ENCODE measurements at places on chromosomes 6 and 20.

DNA sequence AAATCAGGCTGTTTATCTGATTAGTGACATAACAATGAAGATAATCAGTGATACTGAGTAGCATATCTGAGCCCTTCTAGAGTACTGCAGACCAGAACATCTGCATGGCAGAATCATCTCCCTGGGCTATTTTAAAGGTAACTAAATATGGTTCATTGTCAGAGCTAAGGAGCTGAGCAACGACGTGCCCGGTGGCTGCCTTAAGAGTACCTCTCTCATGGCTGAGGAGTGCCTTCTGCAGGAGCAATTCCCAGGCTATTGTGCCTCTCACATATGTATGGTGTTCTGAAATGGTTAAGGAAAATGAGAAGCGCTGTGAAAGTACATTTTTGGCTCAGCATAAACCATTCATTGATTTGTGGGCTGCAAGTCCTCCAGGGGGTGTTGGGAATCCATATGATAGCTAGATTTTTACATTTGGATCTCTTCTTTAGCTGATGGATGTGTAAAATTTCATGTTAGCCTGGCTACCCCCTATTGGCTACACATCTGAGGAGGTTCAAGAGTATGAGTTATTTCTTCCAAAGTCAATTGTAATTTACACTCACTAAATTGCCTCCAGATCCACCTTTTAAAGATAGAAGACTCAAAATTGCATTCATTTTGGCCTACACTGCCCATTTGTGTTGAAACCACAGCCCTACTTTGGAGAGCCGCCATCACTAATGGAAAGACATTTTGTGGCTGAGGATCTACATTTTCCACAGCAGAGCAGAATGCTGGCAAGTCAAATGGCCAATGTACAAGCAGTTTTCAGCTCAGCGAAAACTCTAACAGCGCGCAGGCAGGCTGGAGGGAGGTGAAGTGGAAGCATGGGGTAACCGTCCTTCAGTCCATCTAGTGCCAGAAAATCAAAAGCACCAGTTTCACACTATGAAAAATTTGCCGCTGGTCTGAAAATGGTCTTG, 198.0 kb downstream of the SIM1 start:
- no peak for DNase-seq

GRCh38 chr6:4603291-4603690, 172.9 kb upstream of the CDYL start:
- DNase-seq, result no peak

DNA sequence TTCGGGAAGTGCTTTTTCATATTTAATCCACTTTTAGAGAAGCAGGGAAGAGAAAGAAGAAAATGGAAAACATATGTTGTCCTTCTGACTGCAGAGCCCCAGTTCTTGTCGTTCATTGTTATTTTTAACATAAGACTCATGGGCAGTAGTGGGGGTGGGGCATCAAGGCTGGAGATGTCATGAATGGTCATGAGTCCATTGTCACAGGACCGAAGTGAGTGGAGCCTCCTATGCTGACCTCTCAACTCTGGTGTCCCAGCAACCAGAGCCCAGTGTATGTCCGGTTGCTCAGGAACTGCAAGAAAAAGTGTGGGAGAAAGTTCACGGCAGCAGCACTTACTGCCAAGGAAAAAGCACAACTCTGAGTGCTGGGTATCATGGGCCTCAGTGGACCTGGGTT, 108.6 kb downstream of the BANF2 start:
- DNase-seq, result no peak

DNA sequence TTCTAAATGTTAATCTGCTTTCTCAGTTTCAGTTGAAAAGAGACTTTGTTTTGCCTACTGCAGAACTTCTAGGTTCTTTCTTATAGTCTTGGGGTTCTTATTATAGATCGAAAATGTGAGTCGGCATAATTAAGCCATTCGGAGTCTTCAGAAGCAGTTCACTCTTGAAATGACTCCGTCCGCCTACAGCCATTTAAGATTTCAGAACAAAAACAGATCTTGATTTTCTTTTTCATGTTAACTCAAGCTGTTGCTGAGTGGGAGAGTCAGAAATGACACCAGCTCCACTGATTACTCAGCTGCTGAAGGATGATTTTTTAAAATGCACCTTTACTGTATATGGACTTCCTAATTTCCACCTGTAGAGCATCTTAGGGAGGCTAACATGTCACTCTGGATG, 15.9 kb downstream of the PRDM1 start:
- DNase-seq, result no peak

DNA sequence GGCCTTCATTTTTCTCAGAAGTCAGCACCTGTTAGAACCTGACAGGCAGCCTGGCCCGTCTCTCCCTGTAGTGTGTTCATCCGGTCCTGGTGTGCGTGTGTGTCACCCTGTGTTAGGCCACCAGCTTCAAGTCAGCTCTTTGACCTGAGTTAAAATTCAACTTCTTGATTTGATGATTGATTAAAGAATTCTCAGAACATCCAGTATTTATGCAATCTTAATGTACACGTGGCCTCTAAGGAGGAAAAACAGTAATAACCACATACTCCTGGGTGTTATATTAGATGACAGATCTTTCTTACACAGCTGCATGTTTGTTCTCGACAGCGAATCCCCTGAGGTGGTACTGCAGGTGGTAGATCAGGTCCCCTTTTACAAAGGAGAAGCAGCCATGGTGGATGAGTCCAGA, 19.1 kb upstream of the TMEM217 start:
- peak; percentile 81 for DNase-seq

- DNase-seq, result no peak
These were observed 14.5 kb downstream of the RMND1 start for GRCh38 chr6:151437401-151437800.

DNA sequence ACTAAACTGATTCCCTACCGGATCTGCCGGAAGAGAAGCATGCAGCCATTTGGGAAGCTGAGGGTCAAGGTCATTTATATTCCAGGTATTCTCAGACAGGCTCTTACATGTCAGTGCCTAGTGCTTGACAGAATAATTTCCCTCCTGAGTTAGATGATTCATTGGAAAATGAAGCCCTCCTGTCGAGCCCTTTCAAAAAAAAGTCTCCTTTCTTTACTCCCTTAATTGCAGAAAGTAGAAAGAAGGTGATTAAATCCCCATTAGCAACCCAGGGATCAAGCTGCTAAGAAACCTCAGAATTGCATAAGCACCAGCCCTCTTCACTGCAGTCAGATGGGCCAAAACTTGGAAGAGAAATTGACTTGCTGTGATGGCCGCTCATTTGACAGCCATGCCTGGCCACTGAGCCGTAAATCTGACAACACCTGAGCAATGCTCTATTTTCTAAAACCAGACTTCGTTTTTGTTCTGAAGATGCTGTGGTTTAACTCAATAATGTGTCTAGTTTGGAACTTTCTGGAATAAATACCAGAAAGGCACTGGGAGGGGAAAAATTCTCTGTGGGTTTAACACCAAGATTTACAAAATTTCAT, 61.0 kb upstream of the ARMH2 start:
- DNase-seq, result no peak

DNA sequence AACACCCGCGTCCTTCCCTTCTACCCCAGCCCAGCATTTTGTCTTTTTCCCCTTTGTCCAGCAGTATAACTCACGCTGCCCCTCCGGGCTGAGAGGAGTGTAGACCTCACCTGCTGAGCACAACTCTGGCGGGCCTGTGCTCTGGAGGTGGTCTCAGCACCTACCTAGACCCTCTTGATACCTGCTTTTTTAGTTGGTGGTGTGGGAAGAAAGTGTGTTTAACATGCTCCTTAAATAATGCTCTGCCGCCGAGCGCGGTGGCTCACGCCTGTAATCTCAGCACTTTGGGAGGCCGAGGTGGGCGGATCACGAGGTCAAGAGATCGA, 1.4 kb upstream of the TRIM26 start:
- DNase-seq, result no peak

DNA sequence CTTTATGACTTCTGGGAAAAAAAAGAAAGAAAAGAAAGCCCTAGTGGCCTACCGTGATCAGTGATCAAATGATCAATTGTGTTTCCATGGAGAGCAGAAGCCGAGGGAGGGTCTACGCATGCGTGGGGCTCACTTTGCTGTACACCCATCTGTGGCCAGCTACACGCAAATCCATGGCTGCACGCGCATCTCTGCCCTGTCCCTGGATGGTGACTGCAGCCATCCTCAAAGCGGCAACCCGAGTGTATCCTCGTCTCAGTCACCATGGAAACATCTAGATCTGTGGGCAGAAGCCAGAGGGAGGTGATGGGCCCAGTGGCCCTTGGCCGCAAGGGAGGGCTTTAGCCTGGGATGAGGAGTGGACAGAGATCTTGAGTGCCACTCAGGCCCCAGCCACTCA, 785 bp upstream of the ULBP3 start:
- no peak for DNase-seq

DNA sequence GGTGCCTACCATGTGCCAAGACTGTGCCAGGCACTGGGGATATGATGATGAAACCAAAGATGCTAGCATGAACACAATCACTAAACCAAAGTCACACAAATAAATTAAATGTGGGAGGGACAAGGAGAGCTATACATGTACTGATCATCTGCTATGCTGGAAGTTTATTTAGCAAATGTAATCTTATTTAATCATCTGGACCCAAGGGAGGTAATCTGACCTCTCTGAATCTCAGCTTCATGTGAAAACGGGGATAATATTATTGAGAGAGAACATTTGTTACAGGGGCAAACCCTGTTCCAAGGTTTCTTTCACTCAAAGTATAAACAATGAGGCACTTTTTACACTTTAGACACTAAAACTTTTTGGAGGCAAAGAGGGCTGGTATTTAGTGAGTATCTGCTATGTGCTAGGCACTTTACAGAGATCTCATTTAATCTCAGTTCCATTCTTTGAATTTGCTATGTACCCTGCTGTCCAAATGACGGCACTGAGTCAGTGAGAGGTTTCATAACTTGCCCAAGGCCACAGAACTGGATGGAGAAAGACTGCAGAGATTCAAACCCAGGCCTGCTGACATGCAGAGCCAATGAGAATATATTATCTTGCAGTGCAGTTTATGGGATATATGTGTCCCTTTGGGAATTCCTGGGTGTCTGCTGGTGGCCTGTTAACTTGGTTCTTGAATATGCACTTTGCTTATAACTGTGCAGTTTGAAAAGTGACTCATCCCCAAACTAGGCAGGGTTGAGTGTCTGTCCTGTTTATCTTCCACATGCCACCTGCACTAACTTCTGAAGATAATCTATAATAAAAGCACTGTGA, 3.3 kb upstream of the ASXL1 start:
- no peak for DNase-seq

- DNase-seq, result no peak
These were observed 229.3 kb downstream of the PACRG start for GRCh38 chr6:162957062-162957461.

DNA sequence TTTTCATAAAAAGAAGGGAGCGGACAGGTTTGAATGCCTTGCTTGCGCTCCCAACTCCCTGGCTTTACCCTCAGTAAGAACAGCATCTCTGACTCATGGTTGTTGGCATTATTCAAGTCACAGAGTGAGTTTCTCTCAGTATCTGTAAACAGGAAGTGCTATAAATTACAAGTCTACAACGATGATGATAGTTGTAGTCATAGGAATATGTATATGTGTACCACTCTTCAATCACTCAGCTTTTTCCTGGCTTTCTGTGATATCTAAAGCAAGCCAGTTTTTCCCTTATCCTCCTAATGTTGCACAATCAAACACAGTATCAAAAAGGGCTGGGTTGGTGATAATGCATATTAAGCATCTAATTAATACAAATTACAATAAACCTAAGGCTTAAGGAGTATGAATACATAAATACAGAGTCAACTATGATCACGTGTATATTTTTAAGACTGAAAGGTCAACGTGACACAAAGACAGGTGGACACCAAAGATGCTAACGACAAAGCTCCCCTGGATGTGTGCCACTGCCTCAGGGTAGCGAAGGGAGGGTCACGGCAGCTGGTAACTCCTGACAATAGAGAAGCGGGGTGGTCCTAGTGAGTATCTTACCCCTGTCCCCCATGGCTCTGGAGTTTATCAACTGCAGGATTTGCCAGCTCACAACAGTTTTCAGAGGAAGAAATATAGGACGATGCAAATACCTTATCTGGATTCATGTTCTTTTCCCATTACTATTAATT, 202.8 kb downstream of the BTBD9 start:
- DNase-seq, result no peak

DNA sequence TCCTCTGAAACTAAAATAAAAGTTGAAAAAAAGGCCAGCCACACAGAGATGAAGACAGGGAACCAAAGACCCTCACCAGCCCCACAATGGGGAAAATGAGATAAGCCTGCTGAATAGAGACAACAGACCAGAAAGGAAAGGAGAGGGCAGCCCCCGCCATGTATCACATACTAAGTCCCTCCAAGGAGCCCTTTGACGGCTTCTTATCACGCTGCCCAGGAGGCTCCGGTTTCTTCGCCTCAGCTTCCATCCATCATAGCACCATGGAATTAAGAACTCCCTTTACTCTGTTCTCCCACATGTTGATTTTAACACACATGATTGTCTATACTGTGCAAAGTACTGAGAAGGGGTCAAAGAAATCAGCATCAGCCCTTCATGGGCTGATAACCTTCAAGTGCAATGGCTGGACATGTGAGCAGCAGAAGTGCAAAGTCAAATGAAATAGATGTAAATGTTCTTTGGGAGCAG, 54.9 kb downstream of the MAP3K5 start:
- DNase-seq, result no peak

- no peak for DNase-seq
These were observed 148.2 kb upstream of the MLN start for GRCh38 chr6:33952016-33952415.

- no peak for DNase-seq
These were observed 1.5 kb downstream of the RIOK1 start for GRCh38 chr6:7391151-7391550.

DNA sequence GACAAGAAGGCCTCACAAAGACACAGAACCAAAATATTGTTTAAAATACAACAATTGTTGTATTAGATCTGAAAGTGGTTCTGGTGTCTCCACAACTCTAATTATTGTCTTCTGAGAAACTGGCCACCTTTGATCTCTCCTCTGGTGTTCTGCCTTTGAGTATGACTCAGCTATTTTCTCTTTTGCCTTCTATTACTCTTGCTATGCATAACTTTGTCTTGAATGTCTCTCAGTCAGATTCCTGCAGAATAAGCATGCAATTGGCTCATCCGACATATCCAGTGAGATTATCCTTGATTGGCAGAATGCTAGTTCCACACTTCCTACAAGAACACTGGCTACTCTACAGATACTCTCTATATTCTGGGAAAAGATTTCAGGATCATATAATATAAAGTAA, 14.3 kb upstream of the EPM2A start:
- DNase-seq, result no peak

DNA sequence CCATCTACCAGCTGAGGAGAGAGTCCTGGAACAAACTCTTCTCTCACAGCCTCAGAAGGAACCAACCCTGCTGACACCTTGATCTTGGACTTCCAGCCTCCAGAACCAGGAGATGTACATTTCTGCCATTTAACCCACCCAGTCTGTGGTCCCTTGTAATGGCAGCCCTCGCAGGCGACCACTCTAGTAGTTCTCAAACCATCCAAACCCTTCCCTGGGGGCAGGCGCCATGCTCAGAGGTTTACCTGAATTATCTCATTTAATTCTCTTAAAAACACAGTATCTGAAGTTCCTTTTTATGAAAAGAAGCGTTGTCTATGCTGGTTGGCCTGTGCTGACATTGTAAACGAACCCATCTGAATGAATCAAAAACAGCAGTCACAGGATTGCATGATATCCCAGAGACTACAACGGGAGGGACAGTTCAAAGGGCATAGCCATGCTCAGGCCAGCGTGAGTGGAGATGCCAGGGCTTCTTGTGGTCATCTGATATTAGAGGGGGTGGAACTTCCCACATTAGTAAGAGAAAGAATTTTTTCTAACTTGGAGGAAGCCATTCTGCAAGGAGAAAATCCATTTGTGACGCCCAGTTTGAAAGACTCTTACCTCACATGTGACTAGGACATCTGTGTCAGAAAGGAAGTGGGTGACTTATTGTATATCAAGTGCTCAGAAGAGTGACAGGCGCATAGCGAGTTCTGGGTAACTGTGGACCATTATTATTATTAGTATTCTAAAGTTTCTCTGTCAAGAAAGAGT, 17.2 kb upstream of the TAGAP start:
- DNase-seq, result peak; percentile 71
